ENCODE measurements at places on chromosomes 3 and 15.

GRCh38 chr15:64566629-64567427 lies 106.5 kb downstream of the ZNF609 start:
- DNase-seq: no peak

DNA sequence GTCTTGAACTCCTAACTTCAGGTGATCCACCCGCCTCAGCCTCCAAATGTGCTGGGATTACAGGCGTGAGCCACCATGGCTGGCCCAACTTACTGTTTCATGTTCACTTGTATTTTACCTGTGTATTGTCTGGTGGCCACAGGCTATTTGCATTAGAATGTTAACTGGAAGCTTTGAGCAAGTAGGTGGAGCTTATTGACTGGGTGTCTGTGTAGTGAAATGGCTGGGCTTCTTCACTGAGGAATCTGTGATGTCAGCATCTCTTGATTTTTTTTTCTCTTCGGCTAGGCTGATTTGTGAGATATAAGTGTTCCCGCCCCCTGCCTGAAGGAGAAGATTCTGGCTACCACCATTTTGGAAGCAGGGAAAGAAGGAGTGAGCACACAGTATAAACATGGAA lies 237.8 kb upstream of the PEX5L start:
- no peak for DNase-seq

DNA sequence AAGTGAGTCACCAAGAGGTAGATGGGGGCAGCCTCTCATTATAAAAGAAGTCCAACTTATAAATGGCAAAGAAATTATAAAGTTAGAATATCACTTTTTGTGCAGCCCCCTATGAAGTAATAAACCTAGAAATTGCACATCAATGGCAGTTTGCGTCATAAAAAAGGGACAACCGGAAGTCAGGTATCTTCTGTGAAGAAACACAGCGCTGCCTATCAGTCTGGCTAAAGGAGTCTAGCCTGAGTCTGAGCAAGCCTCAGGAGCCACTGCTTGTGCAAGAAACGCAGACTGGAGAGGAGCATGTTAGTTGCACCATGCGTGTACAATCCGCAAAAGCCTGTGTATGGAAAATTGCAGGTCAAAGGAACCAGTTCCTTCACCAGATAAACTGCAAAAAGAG lies 178.4 kb downstream of the ARRDC4 start:
- no peak for DNase-seq

DNA sequence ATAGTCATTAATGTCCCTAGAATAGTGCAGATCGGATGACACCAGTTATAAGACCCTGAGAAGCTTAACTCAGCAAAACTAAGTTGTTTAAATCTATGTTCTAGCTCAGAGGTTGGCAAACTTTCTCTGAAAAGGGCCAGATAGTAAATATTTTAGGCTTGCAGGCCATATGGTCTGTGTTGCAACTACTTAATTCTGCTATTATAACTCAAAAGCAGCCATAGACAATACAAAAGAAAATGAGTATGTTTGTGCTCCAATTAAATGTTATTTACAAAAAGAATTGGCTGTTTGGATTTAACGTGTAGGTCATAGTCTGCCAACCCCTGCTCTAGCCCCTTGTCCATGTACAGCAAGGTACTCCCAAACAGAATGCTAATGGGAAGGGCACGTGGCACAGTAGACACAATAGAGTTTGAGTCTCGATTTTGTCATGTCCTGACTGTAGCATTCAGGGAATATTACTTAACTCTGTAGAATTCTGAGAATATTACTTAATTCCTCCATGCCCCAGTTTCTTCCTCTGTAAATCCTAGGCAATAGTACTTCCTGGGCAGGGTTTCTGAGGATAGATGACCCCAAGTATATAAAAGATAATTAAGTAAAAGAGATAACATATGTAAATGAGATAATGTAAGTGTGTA lies 70.5 kb upstream of the ATP2C1 start:
- DNase-seq: no peak

GRCh38 chr15:90402223-90402622 lies 14.2 kb downstream of the IQGAP1 start:
- no peak for DNase-seq

DNA sequence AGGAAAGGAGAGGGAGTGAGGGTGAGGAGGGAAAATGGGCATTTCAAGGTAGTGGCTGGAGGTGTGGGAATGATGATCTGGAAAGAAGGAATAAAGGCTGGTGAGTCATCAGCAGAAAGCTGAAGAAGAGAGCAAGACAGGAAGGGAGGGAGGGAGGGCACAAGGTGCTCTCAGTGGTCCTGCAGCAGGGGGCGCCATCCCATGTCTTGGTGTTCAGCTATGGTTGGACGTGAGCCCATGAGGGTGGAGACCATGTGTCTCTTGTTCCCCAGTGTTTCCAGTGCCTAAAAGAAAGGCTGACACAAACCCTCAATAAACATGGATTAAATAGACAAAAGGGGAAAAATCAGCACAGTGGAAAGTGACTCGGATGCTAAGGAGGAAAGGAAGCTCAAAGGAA lies 228.5 kb downstream of the NTRK3 start:
- no peak for DNase-seq

- DNase-seq: peak; percentile 20
Observed at GRCh38 chr15:80093854-80094418, 34.5 kb downstream of the ZFAND6 start.

DNA sequence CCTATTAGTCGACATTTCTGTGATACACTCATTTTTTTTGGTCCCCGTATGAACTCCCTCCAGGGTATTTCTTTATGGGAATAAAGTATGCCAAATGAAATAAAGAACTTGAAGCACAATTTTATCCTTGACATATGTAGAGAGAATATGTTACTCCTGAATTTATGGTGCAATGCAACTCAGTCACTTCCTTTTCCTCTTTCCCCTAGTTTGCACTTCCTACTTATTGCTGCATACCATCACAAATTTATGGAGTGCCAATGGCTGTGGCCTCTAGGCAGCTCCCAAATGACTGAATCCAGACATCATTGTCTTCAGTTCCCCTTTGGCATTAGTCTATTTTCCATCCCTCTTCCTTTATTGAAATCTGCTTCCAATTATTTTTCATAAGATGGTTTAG lies 403.5 kb downstream of the FHIT start:
- no peak for DNase-seq

DNA sequence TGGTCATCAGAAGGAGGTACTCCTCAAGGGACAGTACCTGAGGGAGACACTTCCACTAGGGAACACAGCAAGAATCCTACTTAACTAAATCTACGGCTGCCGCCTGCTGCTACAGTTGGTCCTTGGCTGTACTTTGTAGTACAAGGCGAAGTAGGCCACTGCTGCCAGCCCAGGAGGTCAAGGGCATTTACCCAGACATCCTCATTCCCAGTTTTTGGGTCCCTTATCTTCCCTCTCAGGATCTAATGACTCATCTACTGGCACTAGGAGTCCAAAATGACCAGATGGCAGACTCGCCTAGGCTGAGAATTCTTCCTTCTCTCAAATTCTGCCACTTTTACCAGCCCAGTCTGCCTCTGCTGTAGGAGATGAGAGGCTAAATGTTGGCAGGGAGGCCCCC lies 27.1 kb upstream of the LAMP3 start:
- DNase-seq: no peak

GRCh38 chr3:152817400-152817799 lies 17.5 kb upstream of the P2RY1 start:
- no peak for DNase-seq

DNA sequence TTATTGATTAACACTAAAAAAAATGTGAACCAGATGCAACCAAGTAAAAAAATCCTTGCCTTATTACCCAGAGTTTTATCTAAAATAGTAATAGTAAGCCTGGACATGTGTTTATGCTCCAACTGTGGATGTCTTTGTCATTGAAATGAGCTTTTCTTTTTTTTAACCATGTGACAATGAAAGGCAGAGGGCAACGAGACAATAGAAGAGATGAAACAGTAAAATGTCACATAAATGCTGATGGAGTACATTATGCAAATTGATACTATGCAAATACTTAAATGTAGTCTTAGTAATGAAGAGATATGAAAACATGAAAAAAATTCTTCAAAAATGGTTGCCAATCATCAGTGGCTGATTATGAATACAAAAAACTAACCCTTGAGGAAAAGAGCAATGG lies 20.5 kb upstream of the CHMP2B start:
- no peak for DNase-seq

GRCh38 chr3:54574906-54575617 lies 352.8 kb downstream of the LRTM1 start:
- DNase-seq: no peak

- no peak for DNase-seq
Observed at GRCh38 chr3:147422196-147422595, 13.0 kb downstream of the ZIC1 start.

DNA sequence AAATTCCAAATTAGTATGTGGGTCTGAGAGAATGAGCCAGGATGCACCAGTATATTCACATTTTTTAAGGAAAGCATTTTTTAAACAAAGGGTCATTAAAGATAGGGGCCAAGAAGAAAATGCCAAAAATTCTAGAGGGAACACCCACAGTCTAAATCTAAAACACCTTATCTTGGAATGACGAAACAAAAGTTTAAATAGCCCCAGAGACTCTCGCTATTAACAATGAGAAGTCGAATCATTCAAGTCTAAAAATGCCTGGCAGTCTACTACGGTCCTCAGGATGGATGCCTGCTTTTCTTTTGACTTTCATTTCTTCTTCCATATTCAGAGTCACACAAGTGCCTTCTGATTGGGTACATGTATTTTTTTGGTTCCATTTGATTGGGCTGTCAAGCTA lies 66.3 kb downstream of the SSUH2 start:
- no peak for DNase-seq

DNA sequence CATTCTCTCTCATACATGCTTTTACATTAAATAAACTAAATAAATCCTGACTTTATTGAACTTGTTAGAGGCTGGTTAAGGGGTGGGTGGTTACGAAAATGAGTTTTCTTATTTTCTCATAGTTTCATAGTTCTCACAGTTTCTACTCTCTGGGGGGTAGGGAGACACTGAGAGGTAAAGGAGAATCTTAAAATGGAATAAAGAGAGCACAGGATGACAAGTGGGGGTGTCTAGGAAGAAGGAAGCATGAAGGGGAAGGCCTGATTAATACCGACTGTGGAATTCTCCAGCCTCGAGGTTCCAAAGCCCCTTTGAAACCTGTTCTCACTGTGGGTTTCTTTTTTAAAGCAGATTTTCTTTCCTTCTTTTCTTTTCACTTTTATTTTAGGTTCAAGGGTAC lies 66.4 kb upstream of the TRA2B start:
- DNase-seq: no peak

DNA sequence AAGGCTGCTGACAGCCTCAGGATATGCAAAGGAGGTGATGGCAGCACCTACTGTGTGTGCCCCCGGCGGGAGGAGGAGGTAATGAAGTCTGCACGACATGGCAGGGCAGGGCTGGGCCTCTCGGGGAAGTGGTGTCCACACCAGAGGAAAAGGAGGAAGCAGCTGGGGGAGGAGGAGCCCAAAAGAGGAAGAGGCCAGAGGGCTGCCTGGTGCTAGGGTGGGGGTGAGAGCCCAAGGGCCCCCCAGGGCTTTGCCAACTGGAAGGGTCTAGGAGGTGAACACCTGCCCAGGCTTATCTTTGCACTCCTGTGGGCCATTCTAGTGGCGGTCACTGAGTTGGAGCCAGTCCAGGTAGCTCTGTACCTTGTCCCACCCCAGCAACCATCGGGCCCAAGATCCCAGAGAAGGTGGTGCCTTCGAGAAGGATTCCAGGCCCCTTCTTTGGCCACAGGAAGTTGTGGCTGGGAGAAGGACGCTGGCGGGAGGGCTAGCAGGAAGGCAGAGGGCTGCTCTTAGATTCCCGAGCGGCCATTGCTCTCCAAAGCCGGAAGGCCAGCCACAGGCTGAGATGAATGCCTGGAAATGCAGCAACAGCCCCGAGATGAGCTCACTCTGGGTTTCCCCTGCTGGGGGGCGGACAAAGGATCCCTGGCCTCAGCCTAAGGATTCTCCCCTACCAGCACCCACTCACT lies 7.0 kb downstream of the GNAI2 start:
- peak; percentile 53 for DNase-seq

GRCh38 chr3:57627976-57628375 lies 30.8 kb upstream of the ARF4 start:
- no peak for DNase-seq

DNA sequence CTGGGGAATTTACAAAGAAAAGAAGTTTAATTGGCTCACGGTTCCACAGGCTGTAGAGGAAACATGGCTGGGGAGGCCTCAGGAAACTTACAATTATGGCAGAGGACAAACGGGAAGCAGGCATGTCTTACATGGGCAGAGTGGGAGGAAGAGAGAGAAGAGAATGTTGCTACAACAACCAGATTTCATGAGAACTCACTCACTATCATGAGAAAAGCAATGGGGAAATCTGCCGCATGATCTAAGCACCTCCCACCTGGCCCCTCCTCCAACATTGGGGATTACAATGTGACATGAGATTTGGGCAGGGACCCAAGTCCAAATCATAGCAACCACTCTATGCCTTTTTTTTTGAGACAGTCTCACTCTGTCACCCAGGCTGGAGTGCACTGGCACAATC lies 28.8 kb downstream of the PCNP start:
- DNase-seq: no peak

DNA sequence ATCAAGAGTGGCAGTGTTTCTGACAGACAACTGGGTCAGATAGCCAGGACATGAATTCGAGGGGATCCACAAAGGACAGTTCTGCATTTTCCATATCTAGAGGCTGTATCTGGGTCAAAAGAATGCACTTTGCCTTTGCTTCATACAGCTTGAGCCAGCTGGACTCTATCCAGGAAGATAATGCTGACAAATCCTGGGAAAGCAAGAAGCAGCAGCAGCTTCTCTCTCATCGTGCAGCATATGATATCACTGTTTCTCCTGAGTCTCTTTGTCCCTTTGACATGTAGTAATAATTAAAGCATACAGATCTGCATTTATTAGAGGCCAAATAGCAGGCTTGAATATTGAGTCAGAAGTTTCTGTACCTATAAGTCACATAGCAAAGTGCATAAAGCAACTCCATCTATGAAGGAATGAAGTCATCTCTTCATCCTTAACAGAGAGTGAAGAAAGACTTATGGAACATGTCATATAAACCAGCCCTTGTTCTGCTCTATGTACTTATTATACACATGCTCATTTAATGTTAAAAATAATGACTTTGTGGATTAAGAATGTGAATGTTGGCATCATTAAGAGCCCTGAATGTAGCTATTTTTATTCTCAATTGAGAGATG lies 236.8 kb upstream of the GBE1 start:
- DNase-seq: no peak

DNA sequence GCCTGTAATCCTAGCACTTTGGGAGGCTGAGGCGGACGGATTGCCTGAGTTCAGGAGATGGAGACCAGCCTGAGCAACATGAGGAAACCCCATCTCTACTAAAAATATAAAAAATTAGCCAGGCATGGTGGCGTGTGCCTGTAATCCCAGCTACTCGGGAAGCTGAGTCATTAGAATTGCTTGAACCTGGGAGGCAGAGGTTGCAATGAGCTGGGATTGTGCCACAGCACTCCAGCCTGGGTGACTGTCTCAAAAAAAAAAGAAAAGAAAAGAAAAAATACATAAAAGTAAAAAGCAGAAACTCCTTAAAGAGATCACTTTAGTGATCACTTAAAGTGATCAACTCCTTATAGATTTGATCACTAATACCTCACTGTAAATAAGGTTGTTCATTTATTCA lies 78.0 kb downstream of the GMPS start:
- no peak for DNase-seq

All from stimulated activated CD4-positive, alpha-beta T cell treated with anti-CD3 and anti-CD28 coated beads, Interleukin-2, amount 100 ng/mL, for 24 hours (primary cell).